ENCODE measurements at places on chromosomes 16 and 17.

- peak; percentile 56 for DNase-seq
Observed at GRCh38 chr17:50361561-50362480, 11.2 kb downstream of the MRPL27 start.

DNA sequence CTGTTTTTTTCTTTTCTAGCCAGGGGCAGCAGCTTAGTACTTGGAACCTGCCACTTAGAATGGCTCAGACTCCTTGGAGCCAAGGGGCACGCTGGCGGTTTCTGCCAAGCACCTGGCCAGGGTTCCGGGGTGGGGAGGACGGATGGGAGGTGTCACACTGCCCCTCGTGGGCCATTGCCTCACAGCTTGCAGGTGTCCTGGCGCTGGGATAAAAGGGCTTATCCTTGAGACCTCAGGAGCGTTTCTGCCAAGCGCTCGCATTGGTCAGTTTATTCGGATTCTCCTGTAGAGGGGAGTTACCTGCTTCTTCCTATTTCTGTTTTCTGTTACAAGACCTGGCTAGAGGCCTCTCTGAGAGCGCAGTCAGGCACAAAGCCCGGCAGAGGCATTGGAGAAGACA lies 234.6 kb downstream of the MSI2 start:
- DNase-seq: peak; percentile 17

DNA sequence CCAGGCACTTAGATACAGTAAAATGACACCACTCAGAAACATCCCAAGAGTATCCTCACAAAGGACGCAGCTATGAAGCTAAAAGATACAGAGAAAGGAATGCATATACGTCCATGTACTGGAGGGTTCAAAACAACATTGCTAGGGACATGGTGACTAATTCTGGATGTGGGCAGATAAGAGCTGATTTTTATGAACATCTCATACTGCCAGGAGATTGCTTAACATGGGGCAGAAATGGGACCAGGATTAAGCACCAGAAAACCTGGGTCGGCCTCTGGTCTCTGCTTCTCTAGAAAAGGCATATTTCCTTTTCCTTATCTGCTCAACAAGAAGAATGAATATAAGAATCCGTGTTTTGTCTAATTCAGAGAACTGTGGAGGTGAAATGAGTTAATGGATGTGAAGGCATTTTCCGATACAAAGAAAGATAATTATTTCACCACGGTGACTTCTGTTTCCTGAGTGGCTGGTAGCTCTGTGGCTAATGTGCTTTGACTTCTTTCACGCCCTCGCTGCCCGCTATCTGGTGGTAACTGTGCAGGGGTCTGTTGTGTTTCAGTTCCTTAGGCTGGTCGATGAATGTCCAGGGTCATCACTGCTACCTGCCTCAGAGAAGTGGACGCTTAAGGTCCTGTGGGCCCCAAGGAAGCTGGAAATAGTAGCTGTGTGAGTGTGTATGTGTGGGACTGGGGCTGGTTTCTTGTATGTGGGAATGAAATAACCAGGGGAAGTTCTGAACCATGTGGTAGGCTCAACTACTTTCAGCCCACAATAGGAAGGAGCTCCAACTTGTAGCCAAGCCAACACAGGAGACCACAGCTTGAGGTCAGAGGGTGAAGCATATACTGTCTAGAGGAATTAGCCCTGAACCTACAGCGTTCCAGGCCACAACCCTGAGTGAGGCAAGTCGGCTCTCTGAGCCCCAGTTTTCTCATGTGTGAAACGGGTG lies 15.8 kb upstream of the CCL5 start:
- DNase-seq: no peak

DNA sequence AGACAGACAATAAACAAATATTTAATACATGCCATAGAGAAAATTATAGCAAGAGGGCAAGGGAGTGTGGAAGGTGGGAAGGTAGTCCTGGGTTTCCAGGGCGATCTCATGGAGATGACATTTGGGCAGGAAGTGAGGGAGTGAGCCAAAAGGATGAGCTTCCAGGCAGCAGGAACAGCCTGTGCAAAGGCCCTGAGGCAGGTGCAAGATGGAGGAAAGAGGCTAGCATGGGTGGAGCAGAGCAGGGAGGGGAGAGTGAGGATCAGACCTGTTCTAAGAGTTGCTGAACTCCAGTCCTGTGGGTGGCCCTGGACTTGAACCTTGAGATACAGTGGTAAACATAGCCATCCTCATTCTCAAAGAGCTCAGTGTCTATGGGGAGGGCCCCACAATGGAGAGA lies 94.7 kb downstream of the MGAT5B start:
- DNase-seq: no peak

DNA sequence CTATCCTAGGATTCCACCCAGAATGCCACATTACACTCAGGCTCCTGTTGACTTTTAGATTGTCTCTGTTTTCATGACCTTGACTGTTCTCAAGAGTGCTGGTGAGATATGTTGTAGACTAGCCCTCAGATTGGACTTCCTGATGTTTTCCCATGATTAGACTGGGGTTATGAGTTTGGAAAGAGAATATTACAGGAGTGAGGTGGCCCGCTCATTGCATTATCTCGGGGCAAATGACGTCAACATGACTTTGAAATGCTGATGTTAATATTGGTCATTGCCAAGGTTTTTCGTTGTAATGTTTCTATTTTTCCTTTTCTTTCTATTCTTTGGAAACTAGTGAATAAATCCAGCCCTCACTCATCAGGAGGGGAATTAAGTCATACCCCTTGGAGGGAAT lies 355.7 kb upstream of the MON1B start:
- DNase-seq: no peak

DNA sequence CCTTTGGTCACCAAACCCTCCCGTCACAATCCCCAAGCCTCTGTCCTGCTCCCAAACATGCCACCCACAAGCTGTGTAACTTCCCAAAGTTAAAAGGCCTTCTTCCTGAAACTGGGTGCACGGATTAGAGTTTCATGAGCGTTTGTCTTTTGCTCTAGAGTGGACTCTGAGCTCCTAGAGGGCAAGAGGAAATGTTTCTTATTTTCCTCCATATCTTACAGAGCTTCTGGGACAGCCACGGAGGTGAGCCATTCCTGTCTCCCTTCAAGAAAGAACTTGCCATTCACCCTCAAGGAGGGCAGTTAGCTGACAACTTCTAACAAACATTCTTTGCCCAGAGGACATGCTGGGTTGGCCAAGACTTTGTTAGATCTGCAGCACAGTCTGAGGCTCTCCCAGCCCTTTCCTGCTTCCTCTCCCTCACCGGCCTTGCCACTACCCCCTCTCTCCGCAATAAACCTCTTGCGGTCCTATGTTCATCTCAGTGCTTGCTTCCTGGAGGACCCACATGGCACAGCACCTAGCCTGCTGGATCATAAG lies 2.6 kb upstream of the MYCBPAP start:
- no peak for DNase-seq

- peak; percentile 32 for DNase-seq
Observed at GRCh38 chr17:7803981-7804380, 30.0 kb upstream of the KDM6B start.

DNA sequence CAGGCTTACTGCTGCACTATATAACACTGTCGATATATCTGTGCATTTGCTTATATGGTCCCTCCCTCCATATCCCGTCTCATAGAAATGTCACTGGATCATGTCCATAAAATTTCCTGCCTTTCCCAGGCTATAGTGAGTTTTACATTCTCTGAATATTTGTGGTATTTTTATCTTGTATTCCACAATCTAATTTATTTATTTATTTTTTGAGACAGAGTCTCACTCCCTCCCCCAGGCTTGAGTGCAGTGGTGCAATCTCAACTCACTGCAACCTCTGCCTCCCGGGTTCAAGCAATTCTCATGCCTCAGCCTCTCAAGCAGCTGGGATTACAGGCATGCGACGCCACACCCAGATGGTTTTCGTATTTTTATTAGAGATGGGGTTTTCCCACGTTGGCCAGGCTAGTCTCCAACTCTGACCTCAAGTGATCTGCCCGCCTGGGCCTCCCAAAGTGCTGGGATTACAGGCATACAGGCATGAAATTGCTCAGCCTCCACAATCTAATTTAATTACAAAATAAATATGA lies 12.9 kb downstream of the TRIM37 start:
- DNase-seq: no peak

DNA sequence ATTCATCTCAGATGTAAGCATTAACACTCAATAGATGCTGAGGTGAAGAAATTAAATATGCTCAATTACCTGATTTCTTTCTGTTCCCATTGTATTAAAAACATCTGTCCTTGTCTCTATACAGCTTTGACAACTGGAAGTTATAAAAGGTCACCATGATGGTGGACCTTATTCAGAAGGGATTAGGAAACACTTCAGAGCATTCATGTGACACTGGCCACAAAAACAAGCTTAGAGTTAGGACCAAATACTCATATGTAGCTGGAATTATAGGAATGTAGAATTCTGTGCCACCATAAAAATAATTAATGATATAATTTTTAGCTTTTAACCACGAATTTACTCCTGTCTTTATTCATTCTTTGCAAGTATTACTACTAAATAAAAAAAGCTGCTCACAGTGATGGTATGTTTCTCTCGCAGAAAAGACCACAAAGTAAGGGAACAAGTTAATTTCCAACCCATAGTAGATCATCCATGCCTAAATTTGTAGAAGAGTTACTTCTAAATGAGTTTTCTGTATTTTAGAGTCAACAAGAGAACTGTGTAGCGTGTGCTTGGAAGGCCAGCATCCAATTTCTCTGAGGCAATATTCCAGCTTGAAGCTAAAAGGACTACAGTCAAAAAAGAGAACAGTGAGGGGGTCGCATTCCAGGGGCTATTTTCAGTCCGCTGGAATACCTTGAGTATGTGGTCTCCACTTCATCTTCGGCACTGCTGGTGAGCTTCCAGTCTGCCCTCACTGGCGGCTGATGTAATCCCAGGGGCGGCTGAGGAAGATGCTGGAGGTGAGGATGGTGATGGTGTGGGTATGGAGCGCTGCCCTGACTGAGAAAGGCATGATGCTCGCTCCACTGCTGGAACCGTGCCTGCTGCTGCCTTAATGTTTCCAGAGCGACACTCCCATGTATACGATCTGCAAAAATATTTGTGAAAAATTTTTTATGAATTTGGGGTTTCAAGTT lies 63.7 kb downstream of the CACNG1 start:
- no peak for DNase-seq

GRCh38 chr16:4700380-4700996 lies 7.1 kb downstream of the NUDT16L1 start:
- no peak for DNase-seq

- DNase-seq: no peak
Observed at GRCh38 chr17:36001110-36001771, at the start of gene CCL15. Gene CCL15, minus strand, starts transcription at chr17:36001553. Its CDS starts 61 bp downstream, at chr17:36001492.

- no peak for DNase-seq
Observed at GRCh38 chr17:70021726-70022125, 53.3 kb upstream of the KCNJ16 start.

DNA sequence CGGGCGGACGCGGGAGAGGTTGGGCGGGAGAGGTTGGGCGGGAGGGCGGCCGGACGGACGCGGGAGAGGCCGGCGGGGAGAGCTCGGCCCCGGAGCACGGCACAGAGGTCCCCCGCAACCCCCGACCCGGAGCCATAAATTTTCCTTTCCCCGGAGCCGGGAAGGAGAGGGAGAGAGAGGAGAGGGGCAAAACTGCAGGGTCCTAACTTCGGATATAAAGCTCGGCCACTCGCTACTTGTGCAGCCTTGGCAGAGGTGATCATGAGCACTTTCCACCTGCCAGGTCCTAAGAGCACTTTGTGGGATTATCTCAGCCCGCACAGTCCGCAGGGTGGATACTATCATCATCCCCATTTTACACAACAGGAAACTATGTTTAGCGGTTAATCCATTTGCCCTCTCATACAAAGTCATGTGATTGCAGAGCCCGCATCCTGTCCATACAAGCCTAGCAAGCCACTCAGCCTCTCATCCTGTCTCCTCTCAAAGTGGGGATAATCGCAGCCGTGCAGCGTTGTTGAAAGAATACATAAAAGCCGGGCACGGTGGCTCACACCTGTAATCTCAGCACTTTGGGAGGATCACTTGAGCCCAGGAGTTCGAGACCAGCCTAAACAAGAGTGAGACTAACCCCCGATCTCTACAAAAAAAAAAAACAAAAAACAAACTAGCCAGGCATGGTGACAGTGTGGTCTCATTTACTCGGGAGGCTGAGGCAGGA lies 780 bp upstream of the DCAKD start:
- DNase-seq: peak; percentile 19

DNA sequence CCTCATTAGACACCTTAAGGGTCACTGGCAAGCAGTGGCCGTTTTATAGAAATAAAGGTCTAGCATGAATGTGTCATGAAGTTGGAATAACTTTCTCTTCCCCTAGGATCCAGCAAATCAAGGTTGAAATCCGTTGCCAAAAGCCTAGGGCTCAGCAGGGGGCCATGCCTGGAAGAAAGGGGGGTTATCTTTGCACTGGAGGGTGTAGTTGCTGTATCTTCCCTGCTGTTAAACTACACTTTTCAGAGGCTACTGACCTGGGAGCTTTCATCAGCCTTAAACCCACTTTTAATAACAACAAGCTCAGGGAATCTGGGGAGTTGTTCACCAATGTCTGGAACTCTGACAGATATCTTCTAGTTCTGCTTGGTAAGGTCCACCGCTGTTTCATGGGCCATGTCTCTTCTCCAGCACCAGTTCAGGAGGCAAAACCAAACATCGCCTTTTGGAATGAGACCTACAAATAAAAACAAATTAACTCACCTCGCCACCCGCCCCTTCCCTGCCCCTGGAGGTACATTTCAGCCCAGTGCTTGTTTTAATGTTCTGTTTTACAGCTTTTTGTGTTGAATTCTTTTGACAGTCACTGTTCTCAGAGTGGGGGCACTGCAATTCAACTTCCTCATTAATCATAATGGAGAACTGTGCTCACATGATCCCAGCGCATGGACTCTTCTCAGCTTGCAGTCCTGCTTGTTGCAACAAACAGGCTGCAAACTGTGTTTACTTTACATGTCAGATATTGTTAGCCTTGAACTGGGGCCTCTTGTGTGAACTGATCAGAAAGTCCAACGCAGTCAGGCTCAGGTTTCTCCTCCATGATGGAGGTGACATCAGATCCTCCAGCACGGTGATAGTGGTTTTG lies 508.7 kb downstream of the KCNJ2 start:
- no peak for DNase-seq

- DNase-seq: no peak
Observed at GRCh38 chr16:66091471-66091891, 275.0 kb upstream of the CDH5 start.

GRCh38 chr16:52528393-52529065 lies 18.4 kb downstream of the TOX3 start:
- no peak for DNase-seq

DNA sequence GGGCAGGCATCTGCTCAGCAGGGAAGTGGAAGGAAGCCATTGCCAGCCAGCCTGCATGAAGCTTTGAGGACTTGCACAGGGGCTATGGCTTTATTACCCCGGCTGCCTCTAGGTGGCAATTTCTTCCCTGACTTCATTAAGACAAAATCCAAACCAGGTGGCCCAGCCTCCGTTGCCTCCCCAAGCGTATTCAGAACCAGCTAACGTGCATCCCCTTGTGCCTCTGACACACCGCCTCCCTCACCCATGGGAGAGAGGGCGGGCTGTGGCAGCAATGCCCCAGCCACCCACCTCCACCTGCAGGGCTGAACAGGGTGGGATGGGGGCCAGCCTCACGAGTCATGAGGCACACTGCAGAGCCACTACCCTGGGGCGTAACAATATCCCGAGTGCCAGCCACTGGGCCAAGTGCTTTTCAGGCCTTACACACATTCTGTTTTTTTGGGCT lies 6.8 kb downstream of the KIFC3 start:
- DNase-seq: peak; percentile 56
